ENCODE measurements at places on chromosomes 2 and 18.

- DNase-seq, result peak; percentile 27
Measured at GRCh38 chr18:11052800-11053199, 96.6 kb downstream of the PIEZO2 start.

- no peak for DNase-seq
Measured at GRCh38 chr18:58501066-58501896, 127.6 kb downstream of the ALPK2 start.

- DNase-seq, result no peak
Measured at GRCh38 chr2:158692372-158693103, 102.6 kb upstream of the DAPL1 start.

- DNase-seq, result no peak
Measured at GRCh38 chr2:56012221-56012765, 88.7 kb upstream of the EFEMP1 start.

GRCh38 chr2:54029721-54030395 lies 59.1 kb upstream of the PSME4 start:
- no peak for DNase-seq

GRCh38 chr2:241852116-241852980 lies 6.3 kb downstream of the PDCD1 start:
- peak; percentile 21 for DNase-seq

DNA sequence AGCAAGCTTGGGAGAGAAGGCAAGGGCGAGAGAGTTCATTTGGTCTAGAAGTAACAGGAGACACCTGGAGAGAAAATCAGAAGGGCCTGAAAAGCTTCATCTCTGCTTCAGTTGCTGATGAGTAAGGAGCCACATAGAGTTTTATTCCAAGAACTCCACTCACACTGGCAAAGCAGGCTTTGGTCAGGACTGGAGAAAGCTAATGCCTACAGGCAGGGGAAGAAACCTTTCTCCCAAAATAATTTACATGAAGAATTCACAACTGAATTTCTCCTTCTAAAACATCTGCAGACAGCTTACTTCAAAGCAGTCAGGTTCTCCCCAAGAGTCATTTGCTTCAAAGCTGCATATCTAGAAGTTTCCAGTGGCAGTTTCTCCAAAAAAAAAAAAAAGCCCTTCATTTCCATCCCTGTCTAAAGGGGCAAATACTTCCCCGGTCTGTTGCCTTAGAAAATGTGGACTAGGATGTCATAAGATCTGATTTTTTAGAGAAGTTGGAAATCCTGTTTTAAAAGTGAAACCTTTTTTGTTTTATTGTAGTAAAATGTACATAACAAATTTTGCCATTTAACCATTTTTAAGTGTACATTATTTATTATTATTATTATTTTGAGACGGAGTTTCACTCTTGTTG lies 46.3 kb downstream of the TMEM247 start:
- no peak for DNase-seq

- DNase-seq, result no peak
Measured at GRCh38 chr2:151789055-151789834, 39.0 kb downstream of the ARL5A start.

- no peak for DNase-seq
Measured at GRCh38 chr2:208250388-208250787, 4.5 kb downstream of the IDH1 start.

- no peak for DNase-seq
Measured at GRCh38 chr2:48272199-48272598, 257.8 kb upstream of the STON1 start.

DNA sequence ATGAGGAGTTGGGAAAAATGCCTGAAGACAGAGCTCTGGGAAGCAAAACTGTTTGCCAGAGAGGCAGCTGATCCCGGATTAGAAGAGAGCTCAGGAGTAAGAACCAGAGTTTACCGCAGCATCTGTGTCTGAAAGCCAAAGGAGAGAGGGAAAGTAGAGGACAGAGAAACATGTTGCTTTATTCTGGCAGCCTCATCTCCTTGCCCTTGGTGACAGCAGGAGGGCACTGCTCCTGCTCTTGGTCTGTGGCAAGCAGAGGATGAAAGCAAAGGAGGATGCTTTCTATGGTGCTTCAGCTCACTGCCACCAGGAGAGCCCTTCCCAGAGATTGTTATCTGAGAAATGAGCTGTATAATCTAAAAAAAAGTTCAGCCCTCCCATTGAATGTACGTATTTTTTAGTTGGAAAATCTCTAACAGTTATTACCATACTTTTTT lies 7.7 kb downstream of the SLC1A4 start:
- DNase-seq, result no peak

DNA sequence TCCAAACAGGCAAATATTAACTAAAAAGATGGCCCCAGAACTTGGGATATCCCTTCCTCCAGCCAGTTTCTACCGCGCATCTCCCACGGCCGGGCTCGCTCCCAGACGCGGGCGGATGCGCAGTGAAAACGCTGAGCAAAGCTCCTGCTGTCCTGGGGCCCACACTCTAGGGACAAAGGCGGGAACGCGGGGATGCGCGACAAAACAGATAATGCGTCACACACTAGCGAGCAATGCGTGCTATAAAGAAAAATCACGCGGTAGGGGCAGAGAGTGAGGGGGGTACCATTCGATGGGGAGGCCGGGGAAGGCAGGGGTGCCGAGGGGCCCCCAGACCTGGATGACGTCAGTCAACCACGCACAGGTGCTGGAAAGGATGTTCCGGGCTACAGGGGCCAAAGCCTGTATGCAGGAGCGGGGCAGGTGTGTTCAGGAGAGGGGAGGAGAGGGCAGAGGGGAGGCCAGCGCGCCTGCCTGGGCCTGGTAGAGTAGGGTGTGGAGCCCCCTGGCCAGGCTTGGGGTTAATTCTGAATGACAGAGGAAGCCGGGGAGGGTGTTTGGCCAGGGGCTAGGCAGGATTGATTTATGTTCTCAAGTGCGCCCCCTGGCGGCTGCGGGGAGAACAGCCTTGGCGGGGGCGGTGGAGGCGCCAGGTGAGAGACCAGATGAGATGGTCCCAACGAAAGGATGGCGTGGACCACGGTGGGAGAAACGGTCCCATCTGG lies 14.9 kb upstream of the ITM2C start:
- no peak for DNase-seq

- DNase-seq, result no peak
Measured at GRCh38 chr2:134581877-134582546, 136.8 kb downstream of the TMEM163 start.

DNA sequence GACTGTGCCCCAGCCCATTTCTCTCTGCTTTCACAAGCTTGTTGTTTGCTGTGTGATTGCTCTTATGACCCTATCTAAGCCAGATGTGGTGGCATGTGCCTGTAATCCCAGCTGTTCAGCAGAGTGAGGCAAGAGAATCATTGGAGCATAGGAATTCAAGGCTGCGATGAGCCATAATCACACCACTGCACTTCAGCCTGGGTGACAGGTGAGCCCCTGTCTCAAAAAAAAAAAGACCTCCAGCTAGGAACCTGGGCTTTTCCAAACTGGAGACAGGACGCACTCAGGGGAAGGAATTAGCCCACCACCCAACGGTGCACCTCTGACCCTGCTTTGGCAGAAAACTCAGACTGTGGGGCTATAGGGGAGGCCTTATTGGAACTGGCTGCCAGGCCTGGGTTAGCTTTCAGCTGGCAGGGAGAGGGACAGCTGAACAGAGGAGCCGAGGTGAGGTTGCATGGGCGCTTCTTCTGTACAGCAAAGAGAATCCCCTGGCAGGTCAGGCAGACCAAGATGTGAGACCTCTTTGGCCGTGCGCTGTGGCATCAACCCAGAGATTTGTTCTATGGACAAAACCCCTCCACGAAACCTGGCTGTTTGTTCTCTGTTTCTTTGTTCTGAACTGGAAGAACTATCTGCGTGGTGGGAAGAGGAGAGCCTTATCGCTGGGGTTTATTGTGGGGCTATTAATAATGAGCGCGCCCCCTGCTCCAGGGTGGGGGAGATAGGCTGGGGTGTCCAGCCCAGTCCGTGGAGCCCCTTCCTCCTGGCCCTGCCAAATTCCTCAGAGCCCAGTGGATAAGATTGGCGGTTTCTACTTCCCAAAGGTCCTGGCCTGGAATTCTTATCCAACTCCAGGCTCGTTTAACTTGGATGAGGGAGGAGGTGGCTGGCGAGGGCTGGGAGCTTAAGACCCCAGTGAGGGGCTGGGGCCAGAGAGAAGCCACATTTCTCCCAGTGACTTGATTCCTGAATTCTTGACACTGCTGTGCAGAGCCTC lies 38.8 kb upstream of the SMAD7 start:
- no peak for DNase-seq

DNA sequence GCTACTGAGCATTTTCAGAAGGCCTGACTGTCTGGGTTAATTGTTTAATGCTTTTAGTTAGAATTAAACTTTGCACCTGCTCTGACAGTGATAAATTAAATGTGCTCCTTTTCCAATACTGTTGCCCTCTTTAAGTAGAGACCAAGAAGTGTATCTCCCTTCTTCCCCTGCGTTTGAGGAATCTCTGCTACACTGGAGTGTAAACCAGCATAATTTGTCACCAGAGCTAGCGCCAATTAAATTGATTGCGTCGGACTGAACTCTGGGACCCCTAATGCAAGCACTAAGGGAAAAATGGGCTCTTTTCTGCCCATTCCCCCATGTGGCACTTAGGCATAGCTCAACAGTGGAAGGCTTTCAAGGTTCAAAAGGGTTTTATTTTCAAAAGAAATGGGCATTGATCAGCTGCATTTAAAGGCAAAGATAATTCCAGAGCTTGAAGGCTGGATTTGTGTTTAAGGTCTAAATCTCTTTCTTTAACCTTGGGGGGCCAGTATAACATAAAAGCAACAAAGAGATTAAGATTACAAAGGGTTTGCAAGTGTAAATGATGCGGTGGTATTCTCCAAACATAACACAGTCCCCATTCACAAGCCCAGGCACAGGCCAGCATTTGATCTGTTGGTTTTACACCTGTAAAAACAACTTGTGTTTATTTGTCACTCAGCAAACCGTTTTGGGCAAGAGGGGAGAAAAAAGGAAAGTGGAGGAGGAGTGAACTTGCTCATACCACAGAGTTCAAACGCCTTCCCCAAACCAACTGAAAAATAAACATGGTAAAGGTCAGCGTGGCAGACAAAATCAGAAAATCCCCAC lies 427.6 kb downstream of the BCL11A start:
- no peak for DNase-seq

GRCh38 chr2:238290091-238290509 lies 1.7 kb upstream of the PER2 start:
- DNase-seq, result no peak

GRCh38 chr2:120797421-120798221 lies 62.0 kb downstream of the GLI2 start:
- no peak for DNase-seq

DNA sequence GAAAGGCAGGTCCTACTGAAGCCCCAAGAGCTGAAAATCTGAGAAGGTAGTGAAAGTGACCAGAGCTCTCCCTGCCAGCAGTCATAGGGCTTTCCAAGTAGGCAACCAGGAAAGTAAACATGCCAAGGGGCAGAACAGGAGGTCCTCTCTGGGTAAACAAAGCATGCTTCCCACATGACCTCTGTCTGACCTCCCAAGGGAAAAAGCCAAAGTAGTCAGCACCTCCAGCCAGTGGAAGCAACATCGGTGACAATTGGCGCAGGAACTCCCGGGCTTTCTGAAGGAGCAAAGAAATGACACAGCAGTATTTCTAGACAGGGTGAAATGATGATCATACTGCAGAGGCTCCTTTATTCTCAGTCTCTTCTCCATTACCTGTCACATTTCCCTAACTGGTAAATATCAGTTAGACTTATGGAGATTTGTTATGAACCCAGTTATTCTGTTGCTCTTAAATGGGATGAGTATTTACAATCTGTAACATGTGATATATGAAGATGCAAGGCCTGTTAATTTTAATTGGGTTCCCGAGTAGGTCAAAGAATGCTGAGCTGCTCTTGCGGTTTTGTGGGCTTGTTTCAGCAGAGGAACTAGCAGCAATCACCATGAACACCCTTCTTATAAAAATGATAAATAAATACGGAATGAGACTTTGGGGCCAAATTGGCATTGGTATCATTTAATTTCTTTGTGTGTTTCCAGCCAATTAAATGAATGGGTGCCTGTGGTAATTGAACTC lies 321.0 kb downstream of the RND3 start:
- DNase-seq, result no peak

GRCh38 chr2:489838-490237 lies 187.4 kb downstream of the TMEM18 start:
- no peak for DNase-seq

GRCh38 chr2:95287336-95287735 lies 9.8 kb upstream of the KCNIP3 start:
- DNase-seq, result no peak

- DNase-seq, result peak; percentile 43
Measured at GRCh38 chr2:168246483-168247340, 683 bp downstream of the STK39 start.

DNA sequence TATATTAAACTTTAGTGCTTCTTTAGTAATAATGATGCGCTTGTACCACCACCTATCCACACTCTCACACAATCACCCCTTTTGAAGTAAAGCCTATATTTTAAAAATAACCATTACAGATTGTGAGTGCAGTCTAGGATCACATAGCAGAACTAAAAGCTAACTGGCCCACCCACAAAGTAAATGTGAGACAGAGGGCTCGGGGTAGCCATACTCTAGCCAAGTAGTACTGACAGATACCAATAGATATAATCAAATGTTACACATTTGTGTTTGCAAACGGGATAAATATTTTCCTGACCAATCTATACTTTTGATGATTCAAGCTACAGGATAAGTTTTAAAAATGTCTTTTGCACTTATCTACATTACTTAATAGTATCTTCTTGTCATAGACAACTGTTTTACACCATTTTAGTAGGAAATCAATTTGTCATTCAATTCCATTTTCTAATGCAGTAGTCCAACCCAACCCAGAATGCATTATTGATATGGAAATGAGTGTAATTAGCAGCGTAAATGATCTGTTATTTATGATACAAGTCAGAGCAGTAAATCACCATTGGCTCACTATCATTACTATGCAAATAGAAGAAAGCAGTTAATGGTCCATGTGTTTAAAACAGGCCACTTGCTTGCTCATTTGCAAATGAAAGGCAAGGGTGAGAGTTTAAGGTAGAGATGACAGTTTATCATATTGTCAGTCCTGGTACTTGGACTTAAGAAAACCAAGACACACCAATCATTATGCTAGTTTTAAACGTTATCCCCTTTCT lies 111.8 kb downstream of the ERBB4 start:
- DNase-seq, result no peak

- no peak for DNase-seq
Measured at GRCh38 chr2:170271340-170271739, 93.4 kb downstream of the MYO3B start.

- no peak for DNase-seq
Measured at GRCh38 chr18:46155641-46156051, 51.5 kb downstream of the HAUS1 start.

GRCh38 chr2:201152999-201153815 lies 29.7 kb upstream of the CASP10 start:
- no peak for DNase-seq

GRCh38 chr2:239362507-239362906 lies 38.3 kb downstream of the HDAC4 start:
- no peak for DNase-seq

DNA sequence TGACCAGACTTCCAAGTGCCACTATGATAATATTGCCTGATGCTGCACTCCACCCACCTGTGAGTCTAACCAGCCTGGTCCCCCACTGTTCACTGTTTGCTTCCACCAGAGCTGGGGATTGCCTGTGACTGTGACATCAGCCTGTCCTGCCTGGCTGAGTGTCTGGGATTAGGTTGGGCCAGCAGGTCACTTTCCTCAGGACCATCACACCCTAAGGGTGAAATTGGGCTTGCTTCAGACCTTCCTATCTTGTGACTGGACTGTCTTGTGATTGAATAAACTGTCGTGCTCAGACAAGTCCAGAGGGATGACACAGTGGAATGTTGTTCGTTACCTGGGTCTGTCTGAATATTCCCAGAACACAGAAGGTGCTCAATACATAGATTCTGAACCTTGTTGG lies 87.4 kb upstream of the HK2 start:
- DNase-seq, result no peak
